ENCODE measurements at places on chromosomes 5 and 9.
A peak's percentile ranks its signal among the peaks of the same experiment; 100 is the strongest.

- peak; percentile 47 for DNase-seq
These were observed 71.2 kb downstream of the ARRDC3 start for GRCh38 chr5:91311697-91312501.

GRCh38 chr9:114216976-114217375 lies 61.6 kb downstream of the COL27A1 start:
- DNase-seq, result no peak

DNA sequence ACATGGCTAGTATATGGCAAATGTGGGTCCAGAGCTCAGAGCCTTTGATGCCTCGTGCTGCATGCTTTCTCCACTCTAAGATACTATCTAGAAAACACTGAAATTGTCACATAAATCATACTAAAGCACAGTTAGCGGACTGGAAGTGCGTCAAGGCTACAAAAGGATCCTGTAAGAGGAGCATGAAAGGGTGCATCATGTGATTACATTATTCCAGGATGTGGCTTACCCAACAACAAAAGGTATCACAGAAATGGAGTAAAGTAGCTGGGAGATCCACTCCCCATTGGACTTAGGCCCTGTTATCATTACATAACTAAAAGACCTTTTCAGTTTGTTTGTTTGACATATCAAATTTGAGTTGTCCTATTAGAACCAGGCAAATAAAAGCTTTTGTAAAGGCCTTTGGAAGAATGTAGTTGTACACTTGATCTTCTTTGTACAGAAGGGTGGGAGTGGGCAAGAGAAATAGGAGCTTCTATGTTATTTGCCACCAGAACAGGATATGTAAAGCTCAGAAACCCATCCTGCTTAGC lies 6.9 kb downstream of the SLC31A1 start:
- DNase-seq, result no peak

DNA sequence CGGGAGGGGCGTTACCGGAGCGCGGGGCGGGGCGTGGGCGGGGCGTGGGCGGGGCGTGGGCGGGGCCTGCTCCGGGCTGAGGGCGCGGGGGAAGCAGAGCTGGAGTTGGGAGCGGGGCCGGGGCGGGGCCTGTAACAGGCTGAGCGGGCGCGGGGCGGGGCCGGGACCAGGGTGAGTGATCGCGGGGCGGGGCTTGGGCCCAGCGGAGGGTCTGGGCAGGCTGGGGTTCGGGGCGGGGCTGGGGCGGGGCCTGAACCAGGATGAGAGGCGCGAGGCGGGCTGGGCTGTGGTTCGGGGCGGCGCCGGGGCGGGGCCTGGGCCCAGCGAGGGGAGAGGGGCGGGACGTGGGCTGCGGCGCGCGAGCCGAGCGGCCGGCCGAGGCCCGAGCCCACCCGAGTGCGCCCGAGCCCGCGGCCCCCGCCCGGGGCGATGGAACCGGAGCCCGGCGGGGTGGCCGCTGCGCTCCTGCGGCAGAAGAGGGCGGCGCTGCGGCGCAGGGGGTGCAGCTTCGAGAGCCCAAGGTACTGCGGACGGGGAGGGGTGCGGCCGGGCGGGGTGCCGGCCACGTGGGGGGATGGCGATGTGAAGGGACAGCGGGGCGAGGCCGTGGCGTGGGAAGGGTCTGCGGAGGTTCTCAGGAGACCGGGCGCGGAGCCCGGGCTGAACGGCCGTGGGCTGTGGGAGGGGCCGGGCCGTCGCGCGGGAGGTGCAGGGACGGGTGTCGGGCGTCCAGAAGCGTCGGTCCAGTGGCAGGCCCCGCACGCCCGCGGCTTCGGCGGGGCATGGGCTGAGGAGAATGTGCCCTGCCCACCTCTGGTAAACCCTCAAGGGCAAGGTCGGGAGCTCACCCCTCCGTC lies 39.5 kb upstream of the GARNL3 start:
- peak; percentile 94 for DNase-seq

GRCh38 chr5:76679231-76679630 lies 36.7 kb upstream of the F2R start:
- DNase-seq, result no peak

- DNase-seq, result no peak
These were observed 1.9 kb upstream of the DAB2 start for GRCh38 chr5:39426746-39427105.

- peak; percentile 11 for DNase-seq
These were observed 53.5 kb upstream of the TJP2 start for GRCh38 chr9:69120380-69121154.

GRCh38 chr5:42426016-42426415 lies 2.8 kb downstream of the GHR start:
- no peak for DNase-seq

DNA sequence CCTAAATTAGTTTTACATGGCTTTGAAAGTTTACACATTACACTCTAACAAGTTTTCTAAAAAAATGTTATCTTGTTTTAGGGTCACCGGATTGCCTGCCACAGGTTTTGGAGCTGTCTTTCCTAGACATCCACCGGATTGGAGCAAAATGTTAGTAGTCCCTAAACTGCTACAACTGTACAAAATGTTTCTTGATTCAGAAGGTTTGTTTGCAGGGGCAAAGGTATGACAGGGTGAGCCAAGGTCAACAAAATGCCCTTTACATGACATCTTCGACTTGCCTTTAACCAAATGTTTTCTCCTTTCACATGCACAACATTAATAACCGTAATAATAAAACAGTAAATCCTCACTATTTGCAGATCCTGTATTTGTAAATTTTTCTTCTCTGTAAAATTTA lies 37.2 kb downstream of the CFAP95 start:
- no peak for DNase-seq
